Umbilical cord (tissue), 2 donors: ENCODE measurements at places on chromosomes 13 and 19. TPM values are rescaled to one million over a fixed set of nuclear protein-coding genes. Genes with fewer than 3 reads are reported as not detected.
A peak's percentile ranks its signal among the peaks of the same experiment; 100 is the strongest.

Gene ZNF570
- 9.6 TPM for total RNA-seq

DNA sequence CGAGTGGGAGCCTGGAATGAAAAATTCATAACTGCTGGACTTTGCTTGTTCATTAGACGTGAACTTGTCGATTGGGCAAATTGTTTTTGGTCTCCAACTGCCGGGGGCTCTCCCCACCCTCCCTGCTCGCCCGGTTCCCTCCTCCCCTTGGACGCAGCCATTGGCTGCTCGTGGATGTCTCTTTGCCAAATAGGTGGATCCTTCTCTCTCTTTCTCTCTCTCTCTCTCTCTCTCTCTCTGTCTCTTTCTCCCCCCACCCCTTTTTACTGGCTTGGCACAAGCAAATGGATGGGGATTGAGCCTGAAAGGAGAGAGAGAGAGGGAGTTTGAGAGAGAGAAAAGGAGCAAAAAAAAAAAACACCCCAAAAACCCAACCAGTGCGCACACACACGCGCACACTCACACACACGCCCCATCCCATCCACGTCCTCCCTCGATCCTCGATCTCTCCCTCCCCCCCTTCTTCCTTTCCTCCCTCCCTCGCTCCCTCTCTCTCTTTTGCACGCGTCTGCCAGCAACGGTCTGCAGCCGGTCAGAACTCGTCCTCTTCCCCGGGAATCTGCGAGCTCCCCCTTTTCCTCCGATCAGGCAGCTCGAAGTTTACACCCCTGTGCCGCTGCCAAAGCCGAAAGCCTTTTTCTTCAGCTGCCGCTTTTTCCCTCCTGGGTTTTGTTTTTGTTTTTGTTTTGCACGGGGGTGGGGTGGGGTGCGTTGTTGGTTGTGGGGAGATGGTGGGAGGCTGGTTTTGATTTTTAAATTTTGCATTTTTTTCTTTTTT, 27.8 kb downstream of the NFIX start:
- DNase-seq: peak; percentile 97

DNA sequence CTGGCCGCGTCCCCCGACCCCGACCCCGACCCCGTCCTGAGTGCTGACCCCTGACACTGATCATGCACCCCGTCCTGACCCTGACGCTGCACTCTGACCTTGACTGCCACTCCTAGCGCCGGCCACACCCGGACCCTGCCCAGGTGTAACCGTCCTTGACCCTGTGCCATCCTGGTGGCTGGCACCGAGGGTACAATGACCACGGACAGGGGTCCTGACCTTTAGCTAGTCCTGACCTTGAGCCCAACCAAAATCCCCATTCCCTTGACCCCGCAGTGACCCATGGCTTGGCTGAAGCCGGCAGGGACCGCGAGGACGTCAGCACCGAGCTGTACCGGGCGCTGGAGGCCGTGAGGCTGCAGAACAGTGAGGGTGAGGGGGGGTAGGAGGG, 25.9 kb downstream of the CLEC4M start:
- DNase-seq: no peak

GRCh38 chr19:3801412-3802096, 15.4 kb upstream of the MATK start:
- no peak for DNase-seq

DNA sequence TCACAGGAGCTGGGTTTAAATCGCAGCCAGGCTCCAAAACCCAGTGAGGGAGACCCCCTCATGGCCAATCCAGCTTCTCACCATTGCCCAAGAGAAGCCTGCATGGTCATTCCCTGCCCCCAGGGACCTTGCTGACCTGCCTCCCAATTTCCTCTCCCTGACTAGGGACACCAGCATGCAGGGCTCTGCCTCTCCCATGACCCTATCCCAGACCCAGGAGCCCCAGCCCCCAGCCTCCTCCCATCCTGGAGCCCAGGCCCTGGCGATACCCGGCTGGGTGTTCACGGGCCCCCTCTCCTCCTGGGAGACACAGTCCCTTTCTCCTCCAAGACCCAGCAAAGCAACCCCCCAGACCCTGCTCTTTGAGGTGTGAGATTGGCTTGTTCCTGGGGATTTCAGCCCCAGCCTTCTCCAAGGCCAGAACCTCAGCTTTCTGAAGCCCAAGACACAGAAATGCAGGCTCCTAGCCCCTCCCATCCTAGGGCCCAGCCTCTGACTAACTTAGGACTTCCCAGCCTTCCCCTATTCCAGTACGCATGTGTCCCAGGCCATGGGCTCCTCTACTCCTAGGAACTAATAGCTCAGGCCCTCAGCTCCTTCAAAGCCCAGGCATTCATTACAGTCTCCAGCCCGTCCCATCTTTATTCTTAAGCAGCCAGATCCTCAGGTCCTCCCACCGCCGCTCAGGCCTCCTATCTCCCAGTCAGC, 1.1 kb downstream of the GYS1 start:
- peak; percentile 90 for DNase-seq

GRCh38 chr13:77742801-77743200, 45.3 kb downstream of the SLAIN1 start:
- no peak for DNase-seq

Gene EFNA2
- total RNA-seq: not detected

DNA sequence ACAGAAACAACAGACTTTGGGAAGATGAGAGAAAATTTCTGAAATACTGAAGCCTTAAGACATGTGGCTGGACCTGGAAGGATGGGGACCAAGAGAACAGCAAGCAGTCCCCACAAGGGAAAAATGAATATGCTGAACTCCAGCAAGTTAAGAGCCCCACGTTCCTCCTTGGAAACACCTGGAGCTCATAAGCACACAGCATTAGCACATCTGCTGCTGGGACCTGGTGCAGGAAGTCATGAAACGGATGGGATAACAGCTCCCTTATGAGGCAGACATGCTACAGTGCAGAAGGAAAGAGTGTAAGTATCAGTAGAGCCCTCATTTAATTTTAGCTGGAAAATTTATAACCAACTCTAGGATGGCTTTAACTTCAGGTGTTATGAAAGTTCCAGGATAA, 67.3 kb downstream of the SLC15A1 start:
- no peak for DNase-seq

GRCh38 chr13:48592688-48593049, 59.8 kb upstream of the RCBTB2 start:
- no peak for DNase-seq

- DNase-seq: no peak
Measured at GRCh38 chr19:39362682-39363657, 20.7 kb downstream of the SAMD4B start.

- DNase-seq: peak; percentile 52
Measured at GRCh38 chr19:11196406-11197287, 698 bp downstream of the KANK2 start.

GRCh38 chr19:17348700-17349099, 11.3 kb downstream of the GTPBP3 start:
- peak; percentile 74 for DNase-seq

DNA sequence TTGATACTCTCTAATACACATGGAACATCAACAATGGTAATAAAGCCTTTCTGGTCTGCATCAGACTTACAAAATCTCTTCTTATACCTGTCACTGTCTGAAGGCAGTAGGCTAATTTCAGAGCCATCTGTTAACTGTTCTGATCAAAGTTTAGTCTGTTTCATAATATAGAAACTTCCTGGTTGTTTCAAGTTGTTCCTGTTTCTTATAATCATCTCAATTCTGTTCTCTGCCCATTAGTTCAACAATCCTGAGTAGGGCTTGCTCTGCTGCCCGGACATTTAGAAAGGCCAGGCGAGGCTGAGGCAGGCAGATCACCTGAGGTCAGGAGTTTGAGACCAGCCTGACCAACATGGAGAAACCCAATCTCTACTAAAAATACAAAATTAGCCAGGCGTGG, 5.4 kb upstream of the ZSCAN5A start:
- DNase-seq: no peak

- no peak for DNase-seq
Measured at GRCh38 chr19:38726284-38726673, 18.0 kb downstream of the CAPN12 start.

DNA sequence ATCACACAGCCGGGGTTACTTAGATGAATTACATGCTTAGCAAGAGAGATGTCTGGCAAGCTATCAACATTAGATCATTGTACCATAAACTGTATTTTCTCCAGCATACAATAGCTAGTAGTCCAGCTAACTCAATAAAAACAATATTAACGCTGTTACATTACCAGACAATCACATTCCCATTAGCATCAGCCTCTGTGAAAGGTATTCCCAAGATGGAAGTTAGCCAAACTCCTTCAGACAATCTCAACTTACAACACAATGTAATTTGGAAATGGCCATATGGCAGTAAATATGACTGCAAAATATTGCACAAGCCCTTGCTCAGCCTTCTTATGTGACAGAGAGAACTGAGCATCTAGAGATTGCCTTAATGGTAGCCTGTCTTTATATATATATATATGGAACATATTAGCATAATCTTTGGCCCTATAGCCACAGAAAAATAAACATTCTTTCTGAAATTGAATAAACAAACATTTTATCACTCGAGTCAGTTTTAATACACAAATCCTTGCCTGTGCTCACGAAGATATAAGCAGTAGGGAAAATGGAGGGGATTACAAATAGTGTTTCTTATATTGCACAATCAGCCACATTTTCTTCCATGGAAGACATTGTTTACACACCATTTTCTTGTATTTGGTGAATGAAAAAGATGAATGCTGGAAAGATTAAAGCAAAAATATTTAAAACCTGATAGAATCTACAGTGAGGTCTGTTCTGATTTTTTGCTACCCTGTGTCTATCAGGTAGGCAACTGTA, 1060.5 kb downstream of the DIAPH3 start:
- DNase-seq: peak; percentile 46

Gene LATS2
- 24.6 TPM for total RNA-seq

DNA sequence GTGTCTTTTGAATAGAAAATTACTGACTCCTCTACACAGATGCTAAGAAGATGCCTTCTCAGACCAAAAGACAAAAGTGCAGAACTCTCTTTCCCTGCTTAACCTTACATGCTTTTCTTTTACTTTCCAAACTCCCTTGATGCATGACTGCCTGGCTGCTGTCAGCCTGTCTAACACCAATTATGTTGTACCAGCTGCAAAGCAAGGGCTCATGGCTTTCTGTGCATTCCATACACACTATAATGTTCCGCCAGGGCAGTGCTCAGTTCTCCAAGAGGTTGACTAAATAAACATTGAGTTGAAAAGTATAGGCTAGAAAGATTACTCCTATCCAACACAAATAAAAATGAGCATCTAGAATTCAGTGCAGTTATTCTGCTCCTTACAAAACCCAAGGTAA, 330.4 kb upstream of the NBEA start:
- DNase-seq: peak; percentile 22

DNA sequence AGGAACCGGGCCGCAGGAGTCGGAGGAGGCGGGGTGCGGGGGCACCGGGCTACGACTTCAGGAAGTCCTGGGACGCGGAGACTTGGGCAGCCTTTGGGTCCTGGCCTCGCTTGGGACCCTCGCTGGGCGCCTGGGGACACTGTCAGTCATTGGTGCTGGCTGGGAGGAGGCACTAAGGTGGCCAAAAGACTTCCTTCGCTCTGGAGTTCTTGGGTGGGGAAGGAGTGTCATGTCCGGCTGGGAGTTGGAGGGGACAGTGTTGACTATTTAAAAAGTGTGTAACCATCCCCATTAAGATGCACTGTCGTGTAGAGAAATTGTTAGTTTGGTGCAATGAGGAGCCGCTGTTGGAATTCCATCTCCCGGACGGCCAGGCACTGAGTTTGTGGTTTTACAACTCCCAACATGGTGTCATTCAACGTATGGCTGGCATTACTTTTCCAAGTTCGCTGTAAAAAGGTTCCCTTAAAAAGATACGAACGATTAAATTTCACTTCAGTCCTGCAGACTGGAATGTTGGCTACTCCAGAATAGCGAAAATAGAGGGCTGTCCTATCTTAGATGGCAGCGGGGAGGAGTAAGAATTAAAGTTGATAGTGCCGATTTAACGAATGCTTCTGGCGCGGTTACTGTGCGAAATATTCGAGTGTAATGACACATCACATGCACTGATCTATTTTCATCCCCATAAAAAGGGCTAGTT, 776 bp downstream of the DNAJC3 start:
- DNase-seq: peak; percentile 40

DNA sequence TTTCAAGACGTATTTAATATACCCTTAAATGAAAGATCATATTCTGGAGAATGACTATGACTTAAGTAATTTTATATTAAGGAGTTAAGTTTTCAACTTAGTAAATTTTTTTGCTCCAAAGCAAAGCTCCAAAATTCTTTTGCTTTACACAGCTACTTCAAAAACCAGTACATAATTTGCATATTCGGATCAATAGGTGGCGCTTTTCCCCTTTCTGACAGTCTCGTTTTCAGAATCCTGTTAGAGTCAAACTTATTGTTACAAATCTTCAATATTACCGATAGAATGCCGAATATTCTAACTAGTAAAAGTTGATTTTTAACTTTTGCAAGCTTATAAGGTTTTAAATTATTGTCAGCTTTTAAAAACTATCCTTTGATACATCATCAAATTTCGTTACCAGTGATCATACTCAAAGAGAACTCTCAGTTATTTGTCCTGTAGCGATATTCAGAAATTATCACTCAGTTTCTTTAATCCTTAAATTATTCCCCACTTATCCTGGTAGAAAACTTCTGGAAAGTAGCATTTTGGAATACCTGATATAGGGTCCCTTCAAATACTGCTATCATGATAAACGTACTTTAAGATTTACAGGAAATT, 852.7 kb upstream of the KLHL1 start:
- DNase-seq: peak; percentile 44

GRCh38 chr13:77698201-77699058, 943 bp downstream of the SLAIN1 start:
- peak; percentile 7 for DNase-seq

GRCh38 chr13:40152145-40152544, 496.7 kb downstream of the COG6 start:
- DNase-seq: no peak

GRCh38 chr19:7869453-7869909, 4.7 kb downstream of the PRR36 start:
- peak; percentile 46 for DNase-seq

DNA sequence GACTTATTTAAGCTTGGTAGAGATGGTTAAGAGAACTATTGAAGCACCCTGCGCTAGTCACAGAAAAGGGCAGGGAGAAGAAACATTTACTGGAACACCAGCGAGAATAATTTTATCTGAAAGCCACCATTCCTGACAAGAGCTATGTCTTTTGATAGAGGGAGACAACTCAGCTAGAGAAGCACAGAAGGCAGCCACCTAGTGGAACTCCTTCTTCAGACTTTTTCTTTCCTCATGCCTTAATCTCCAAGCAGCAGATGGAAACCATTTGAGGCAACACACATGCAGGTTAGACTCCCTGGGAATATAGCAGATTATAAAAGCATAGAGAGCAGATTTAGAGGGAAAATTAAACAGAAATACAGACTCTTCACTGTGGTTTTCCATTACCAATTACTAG, 813.4 kb downstream of the SLITRK6 start:
- DNase-seq: no peak

Gene RNF225
- total RNA-seq: 0.72 TPM

Gene BABAM1
- total RNA-seq: 45.3 TPM
